ENCODE measurements at places on chromosomes 1 and 21.
A peak's percentile ranks its signal among the peaks of the same experiment; 100 is the strongest.

GRCh38 chr1:47824716-47825115, 172.5 kb downstream of the TRABD2B start:
- no peak for DNase-seq

DNA sequence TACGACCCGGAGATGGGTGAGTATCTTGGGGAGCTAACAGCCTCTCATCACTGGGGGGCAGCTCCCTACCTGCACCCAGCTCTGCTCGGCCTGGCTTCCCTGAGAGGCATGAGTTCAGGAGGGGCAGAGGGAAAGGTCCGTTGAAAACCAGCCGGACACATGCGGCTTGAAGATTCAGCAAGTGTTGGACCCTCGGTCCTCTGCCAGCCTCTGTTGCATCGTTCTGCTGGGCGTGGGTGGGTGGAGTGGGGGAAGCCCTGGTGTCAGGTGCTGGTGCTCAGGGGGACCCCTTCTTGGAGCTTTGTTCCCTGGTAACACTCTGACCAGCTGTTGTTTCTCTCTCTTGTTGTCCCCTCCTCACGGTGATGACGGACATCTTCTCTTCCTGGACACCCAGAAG, 20.9 kb downstream of the PSEN2 start:
- DNase-seq: no peak

DNA sequence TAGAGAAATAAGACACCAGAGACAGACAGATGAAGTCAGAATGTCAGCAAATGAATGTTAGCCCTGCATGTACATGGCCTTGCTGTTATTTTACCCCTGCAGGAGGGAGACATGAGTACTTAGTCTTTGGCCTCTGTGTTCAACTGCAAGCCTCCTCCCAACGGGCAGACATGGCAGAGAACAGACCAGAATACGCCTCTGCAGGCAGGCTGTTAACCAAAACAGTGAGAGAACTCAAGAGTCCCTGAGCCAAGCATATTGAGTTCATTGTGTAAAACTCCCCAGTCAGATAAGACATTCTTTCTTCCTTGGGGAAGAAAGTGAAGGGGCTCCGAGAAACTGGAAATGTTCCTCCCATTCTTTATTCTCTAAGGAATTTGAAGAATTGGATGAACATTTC, 150.9 kb downstream of the PHTF1 start:
- DNase-seq: no peak

DNA sequence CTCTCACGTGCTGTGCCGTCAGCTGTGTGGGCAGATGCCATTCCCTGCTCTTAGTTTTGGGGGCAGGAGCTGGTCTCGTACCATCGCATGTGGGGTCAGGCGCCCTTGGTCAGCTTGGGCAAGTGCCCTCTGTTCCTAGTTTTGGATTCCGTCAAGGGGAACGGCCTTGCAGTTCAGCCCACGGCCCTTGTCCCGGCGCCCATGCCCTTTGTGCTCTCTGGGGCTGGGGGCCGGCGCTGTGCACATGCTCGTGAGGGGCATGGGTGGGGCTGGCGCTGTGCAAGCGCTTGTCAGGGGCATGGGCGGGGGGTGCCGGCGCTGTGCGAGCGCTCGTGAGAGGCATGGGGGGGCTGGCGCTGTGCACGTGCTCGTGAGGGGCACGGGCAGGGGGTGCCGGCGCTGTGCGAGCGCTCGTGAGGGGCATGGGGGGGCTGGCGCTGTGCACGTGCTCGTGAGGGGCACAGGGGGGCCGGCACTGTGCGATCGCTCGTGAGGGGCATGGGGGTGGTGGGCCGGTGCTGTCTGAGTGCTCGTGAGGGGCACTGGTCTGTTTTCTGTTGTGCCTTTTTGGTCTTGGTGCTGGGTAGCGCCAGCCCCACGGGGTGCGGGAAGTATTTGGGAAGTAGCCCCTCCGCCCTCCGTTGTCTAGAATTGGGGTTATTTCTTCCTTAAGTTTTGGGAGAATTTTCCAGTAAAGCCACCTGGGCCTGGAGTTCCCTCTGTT, 29.5 kb upstream of the DIP2A start:
- DNase-seq: no peak

DNA sequence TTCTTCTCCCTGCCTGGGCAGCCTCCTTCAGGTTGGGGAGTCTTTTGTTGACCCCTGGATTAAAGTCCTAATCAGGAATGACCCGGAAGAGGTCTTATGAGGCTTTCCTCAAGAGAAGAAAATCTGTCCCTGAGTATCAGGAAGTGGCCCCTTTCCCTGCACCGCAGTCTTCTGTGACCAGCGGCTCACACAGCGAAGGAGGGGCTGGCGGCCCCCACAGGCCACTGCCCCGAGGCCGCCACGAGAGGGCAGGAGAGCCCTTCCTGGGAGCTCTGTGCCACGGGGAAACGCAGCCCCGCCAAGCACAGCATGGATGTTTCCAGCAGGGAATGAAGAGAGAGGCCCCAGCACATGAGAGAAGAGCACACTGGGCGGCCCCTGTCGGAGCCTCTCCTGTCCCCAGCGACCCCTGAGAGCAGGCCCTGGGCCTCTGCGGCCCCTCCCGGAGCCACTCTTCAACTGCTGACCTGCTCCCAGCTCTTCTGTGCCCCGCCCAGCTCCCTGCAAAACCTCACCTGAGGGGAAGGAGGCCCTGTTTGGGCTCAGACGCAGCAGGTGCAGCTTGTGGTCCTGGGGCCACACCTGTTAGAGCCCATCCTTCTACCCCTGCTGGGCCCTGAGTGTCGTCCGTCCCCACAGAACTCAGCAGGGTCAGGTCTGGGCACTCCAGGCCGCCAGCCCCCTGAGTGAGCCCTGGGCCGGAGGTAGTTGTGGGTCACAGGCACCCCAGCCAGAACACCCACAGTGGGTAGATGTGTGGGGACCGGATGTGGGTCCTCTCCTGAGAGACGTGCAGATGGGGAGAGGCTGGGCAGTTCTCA, 4.9 kb upstream of the POFUT2 start:
- peak; percentile 65 for DNase-seq

GRCh38 chr1:11977625-11978024, 2.6 kb upstream of the MFN2 start:
- no peak for DNase-seq

- no peak for DNase-seq
Measured at GRCh38 chr1:41652384-41653265, 168.1 kb upstream of the EDN2 start.

GRCh38 chr1:174352883-174353608, 94.7 kb upstream of the GPR52 start:
- no peak for DNase-seq

DNA sequence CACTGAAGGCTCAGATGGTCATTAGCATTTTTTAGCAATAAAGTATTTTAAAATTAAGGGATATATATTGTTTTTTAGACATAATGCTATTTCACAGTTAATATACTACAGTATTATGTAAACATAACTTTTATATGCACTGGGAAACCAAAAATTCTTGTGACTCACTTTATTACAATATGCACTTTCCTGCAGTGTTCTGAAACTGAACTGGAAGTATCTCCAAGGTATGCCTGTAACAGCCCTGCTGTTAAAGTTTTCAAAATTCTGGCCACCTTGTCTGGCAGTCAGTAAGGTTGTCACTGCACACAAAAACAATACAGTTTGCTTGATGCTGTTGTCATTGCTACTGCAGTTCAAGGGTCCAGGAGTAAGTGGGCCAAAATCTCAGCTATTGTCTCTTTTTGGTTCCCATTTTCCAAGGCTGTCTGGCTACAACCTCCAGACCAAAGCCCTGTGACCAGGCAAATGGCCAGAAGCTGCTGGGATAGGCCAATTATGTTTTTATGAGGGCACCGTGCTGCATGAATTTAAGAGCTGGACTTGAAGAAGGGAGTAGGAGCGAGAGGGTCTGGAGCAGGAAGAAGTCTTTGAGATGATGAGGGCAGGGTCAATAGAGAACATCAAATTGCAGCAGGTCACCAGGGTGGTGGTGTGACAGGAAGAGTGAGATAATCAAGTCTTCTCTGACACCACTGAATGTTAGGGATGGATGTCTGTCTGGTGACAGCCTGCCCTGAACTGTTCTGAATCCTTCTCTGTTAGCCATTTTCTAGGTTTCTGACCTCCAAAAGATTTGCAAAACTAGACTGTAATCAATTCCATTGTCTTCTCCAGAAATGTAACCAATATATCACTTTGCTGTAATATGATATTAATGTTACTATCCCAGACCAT, 82.3 kb upstream of the CACHD1 start:
- DNase-seq: no peak

- DNase-seq: no peak
Measured at GRCh38 chr1:65310078-65310587, 790 bp downstream of the DNAJC6 start.

- peak; percentile 52 for DNase-seq
Measured at GRCh38 chr1:116373431-116374352, 648 bp downstream of the ATP1A1 start.

DNA sequence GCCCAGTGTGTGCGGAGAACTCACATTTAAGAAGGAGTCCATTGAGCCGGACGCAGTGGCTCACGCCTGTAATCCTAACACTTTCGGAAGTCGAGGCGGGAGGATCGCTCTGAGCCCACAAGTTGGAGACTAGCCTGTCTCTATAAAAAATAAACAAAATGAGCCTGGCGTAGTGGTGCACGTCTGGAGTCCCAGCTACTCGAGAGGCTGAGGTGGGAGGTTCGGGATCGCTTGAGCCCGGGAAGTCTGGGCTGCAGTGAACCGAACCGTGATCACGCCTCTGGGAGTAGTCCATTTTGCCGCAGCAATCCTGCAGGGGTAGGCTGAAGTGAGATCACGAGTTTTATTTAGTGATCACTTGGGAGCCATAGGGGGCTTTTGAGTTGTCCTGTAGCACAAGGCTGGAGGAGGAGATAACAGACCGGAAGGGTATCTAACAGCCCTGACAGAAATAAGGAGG, 497 bp upstream of the FUCA1 start:
- DNase-seq: no peak

DNA sequence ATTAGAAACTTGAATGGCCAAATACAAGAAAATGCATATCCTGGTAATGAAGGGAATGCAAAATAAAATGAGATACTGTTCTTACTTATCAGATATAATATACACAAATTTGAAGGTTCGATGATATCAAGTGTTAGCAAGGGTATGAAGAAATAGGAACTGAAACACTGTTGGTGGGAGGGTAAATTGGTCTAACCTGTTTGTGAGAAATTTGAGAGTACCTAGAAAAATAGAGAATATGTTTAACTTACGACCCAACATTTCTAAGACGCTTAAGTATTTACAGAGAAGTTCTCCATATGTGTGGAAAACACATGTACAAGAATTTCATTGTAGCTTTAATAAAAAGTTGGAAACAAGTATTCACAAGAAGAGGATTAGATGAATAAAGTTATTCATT, 25.9 kb downstream of the ATG4C start:
- DNase-seq: no peak

GRCh38 chr21:45033791-45034555, 40.4 kb upstream of the ADARB1 start:
- no peak for DNase-seq

Data from Kasumi-1 (cell line).